Fibroblast of skin of abdomen (primary cell): ENCODE measurements at places on chromosomes 11 and 22.

GRCh38 chr11:84398017-84398626, 1112.0 kb upstream of the CCDC90B start:
- peak; percentile 22 for DNase-seq

DNA sequence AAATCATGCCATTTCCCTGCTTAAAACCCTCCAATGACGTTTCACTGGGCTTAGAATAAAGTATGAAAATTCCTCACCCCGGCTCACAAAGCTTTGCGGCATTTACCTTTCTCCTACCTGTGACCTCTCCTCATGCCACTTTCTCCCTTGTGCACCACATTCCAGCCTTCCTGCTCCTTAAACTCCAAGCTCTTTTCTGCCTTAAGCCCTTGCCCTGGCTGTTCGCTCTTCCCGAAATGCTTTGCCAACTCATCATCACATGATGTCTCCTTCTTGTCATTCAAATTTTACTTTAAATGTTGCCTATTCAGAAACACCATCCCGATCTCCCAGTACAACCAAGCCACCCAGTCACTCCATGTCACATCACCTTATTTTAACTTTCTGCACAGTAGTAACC, 2.0 kb downstream of the PLEKHA7 start:
- no peak for DNase-seq

DNA sequence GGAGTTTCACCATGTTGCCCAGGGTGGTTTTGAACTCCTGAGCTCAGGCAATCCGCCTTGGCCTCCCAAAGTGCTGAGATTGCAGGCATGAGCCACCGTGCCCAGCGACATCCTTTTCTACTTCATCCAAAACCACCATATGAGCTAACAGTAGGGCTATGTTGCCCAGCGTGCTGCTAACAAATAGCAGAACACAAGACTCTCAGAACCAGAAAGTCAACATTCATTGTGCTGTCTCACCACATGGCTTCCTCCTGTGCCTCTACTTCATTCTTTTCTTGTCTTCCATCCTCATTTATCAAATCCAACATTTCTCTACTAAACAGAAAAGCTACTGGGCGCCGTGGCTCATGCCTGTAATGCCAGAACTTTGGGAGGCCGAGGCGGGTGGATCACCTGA, 12.0 kb upstream of the DENND5A start:
- DNase-seq: no peak

GRCh38 chr11:68331338-68331947, 19.1 kb downstream of the LRP5 start:
- no peak for DNase-seq

DNA sequence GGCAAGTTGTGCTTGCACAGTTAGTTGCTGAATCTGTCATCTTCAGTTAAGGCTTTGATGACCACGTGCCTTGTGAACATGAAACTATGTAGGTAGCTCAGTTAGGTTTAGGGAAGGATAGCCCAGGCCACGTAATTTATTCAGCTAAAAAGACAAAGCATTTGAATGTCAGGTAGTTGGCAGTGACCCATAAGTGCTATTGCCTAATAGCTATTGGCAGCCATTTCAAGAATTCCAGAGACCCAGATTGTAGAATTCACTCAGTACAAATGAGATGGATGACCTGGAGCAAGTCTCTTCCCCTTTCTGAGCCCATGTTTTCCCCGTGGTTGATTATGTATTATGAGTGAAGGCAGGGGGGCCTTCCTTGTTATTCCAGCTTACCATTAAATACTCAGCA, 265.3 kb upstream of the ANO5 start:
- no peak for DNase-seq

DNA sequence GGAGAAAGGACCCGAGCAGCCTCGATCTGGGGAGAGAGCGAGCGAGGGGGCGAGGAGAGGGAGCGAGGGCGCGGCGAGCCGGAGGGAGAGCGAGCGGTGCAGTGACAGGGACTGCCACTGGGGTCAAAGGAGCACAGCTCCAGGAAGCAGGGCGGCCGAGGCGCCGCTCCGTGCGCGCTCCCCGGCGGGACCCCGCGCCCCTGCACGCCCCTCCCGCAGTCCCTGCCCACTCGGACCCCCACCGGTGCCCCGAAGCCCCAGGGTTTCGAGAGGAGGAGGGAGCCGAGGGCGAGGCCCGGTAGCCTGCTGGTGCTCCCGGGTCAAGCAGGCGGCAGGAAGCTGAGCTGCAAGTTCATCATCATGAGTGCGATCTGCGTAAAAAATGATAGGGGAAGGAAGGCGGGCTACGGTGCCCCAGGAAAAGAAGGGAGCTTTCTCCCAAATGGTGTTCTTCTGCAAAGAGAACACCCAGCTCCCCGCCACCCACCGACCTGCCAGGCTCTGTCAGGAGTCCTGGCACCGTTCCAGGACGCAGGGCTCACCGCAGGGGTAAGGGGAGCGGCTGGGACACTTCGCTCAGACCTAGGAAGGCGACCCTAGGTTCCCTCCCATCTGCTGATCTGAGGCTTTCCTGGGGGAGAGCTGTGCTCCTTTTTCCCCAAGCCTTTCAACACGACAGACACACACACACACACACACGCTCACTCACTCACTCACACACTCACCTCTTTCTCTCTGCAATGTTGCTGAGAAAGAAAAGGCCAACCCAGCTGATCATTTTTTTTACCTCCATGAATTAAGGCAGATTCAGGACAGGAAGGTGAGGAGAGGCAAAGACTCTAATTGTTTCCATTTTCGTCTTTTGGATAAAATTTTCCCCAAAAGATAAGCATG, at the start of gene MPPED2:
TSS of gene MPPED2 (minus strand) at position 103 of the 894 bp plus-strand sequence. CDS start 5,980 bp downstream, outside the sequence.
- no peak for DNase-seq

DNA sequence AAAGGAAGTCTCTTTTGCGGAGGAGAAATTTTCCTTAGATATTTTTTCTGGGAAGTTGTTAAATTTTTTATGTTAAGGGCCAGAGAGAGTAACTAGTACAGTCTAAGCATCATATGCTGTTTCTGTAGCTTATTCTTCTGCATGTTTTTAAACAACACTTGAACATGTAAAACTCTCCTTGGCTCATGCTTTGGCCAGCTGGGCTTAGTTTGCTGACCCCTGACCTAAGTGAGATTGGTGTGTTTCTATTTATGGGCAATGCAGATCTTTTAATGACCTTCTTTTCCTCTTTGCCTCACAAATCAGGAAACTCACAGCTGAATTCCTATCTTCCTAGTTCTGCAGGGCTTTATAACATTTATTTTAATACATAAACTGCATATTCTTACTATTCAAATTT, 942.5 kb downstream of the OPCML start:
- no peak for DNase-seq

- DNase-seq: no peak
Measured at GRCh38 chr22:19011075-19011474, 75.0 kb upstream of the PRODH start.

DNA sequence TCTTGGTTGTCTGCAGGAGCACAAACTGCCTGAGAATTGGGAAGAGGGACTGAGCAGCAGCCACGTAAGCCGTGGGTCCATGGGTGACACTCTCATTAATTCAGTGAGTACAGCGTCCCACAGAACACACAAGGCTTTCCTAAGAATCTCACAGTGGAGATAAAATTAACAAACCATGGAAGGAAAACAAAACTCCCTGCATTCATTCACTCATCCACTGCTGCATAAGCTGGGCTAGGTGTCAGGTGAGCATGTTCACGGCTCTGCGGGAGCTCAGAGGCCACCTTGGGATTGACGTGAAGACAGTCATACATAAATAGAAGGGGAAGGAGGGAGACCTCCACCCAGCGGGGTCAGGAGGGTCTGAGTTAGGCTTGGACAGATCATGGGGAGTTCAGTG, 1442.7 kb downstream of the TBC1D22A start:
- DNase-seq: no peak

DNA sequence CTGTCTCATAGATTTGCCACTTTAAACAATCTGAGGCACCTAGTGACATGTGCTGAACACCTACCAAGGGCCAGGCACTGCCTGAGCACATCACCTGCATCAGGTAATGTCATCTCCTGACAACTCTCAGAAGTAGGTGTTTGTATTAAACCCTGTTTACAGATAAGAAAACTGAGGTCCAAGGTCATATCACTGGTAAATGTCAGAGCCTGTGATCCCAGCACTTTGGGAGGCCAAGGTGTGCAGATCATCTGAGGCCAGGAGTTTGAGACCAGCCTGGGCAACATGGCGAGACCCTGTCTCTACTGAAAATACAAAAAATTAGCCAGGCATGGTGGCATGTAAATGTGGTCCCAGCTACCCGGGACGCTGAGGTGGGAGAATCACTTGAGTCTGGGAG, 39.1 kb upstream of the ACCSL start:
- no peak for DNase-seq

- DNase-seq: no peak
Measured at GRCh38 chr22:43238526-43239006, 51.6 kb upstream of the TTLL12 start.

DNA sequence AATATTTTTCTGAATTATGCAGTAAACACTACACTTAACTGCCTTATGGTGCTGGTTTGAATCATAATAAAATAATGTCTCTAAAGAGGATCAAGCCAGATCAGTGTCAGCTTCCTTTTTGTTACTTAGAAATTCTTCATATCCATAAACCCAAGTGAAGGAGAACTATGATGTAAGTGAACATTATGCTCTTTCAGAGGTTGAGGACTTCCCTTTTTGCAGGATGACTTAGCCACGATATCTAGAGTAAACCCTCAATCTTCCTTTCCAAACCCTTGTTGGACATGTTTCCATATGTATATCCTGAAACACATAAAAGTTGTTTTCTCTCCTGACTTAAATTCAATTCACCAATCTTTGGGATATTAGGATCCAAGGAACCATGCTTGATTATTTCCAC, 19.1 kb downstream of the OR8D1 start:
- DNase-seq: no peak

- DNase-seq: peak; percentile 63
Measured at GRCh38 chr11:122772945-122773344, 65.4 kb upstream of the CRTAM start.

DNA sequence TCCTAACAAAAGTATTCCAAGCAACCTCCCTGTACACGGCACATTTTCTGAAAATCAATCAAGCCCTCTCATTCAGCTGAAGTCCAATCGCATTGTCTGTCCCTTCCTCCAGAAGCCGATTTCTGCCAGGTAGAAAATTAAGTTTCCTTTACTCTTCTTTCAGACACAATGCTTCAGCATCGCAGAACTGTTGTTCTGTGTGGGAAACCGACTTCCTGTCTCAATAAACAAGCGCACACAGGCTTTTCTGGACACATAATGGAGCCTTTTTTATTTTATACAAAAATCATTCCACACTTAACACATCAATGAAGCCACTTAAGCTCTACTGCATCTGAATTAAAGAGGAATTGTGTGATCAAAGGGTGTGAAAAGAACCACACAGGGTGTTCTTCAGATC, 75.6 kb downstream of the BLID start:
- no peak for DNase-seq

- DNase-seq: peak; percentile 4
Measured at GRCh38 chr22:22408731-22409696, 99.5 kb downstream of the ZNF280B start.

DNA sequence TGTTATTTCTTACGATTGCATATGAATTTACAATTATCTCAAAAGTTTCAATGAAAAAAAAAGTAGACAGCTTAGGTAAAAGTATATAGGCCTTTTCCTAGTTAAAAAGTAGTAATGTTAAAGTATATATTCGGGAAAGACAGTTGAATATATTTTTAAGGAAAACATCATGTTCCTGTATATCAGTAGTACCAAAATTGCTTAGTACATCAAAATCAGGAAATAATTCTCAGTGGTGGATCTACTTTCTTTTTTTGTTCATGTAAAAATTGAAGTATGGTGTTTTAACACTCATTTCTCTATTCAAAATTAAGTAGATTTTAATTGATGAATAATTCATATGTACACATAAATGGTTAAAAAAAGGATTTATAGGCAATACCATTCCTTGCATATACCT, 73.9 kb downstream of the USP47 start:
- DNase-seq: no peak

DNA sequence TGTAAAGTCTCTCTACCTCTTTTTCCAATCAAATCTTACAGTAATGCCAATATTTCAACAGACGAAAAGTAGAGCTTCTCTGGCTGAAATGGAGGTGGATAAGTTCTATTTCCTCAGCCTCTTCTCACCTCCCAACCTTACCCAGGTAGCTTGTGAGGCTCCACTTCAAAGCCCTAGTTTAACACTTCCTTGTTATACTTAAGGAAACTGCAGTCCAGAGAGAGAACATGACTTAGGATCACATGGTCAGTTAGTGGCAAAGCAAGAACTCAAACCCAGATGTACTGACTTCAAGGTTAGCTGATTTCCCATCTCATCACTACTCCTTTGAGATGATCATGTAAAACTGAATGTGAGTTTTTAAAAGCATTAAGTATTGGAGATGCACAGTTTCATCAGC, 32.5 kb downstream of the PAK1 start:
- DNase-seq: no peak

DNA sequence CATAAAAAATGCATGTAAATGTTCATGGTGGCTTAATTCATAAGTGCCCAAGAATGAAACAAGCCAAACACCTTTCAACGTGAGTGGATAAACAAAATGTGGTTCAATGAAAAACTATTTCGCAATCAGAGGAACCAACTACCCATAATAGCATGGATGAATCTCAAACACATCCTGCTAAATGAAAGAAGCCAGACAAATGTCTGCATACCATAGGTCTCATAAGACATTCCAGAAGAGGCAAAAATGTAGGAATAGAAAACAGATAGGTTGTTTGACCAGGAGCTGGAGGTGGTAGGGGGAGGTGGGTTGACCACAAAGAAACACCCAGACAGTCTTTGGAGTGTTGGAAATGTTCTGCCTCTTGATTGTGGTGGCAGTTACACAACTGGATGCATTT, 13.2 kb upstream of the OSBPL5 start:
- DNase-seq: peak; percentile 83

DNA sequence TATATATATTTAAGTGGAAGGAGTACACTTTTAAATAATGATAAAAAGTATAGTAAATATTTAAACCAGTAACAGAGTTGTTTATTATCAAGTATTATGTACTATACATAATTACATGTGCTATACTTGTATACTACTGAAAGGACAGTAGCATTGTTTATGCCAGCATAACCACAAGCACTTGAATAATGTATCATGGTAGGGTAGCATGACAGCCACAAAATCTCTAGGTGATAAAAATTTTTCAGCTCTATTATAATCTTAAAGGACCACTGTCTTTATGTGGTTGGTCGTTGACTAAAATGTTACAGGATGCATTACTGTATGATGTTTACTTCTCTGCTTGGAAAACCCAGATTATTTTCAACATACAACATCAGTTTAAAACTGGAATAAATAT, 349.2 kb downstream of the CASP12 start:
- DNase-seq: no peak

DNA sequence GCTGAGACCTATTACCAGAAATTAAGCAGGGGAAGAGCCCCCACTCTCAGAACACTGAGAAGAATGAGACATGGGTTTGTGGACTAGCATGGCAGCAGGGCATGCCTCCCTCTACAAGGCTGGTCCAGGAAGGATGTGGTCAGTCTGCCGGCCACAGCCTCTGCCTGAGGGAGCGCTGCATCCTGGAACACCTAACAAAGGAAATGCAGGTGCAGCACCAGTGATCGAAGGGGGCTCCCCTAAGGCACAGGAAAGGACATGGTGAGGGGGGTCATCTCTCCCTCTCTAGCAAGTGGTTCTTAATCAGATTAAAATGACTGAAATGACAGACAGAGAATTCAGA, 40.6 kb upstream of the ARL14EP start:
- no peak for DNase-seq
